H1 (cell line): ENCODE measurements at places on chromosomes 4 and X.

DNA sequence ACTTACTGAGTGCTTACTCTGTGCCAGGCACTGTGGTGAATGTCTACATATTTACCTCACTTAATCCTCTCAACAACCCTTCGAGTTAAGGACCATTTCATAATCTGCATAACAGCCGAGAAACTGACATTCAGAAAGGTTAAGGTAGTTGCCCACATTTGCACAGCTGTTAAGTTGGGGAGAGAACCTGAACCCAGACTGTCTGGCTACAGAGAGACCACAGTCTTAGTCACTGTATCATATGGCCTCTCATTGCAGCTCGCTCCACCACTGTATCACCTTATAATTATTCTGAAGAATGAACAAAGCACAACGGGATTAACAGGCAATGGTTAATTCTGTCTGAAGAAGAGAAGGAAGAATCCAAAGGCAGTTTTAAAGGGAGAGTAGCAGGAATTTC lies 98.5 kb downstream of the ADGRA3 start:
- no peak for DNase-seq

DNA sequence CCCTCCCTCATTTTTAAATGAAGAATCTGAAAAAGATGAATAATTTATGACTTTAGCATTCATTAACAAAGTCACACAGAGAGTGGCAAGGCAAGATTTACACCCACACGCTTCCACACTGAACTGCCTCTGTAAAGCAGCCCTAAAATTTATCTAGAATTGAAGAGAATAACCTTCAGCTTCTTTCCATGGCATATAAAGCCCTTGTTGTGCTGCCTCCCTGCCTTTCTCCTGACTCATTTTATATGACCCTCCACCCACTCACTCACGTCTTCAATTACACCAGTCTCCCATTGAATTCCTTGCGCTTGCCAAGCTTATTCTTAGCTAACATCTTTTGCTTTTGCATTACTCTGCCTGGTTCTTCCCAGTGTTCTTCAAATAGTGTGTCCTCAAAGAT lies 2649.3 kb downstream of the PCDH7 start:
- no peak for DNase-seq

- no peak for DNase-seq
These were observed 209.1 kb upstream of the ANXA10 start for GRCh38 chr4:167883266-167883665.

GRCh38 chrX:11064851-11065600 lies 46.1 kb upstream of the HCCS start:
- no peak for DNase-seq

- no peak for DNase-seq
These were observed 16.7 kb downstream of the LGI2 start for GRCh38 chr4:25013756-25014661.

DNA sequence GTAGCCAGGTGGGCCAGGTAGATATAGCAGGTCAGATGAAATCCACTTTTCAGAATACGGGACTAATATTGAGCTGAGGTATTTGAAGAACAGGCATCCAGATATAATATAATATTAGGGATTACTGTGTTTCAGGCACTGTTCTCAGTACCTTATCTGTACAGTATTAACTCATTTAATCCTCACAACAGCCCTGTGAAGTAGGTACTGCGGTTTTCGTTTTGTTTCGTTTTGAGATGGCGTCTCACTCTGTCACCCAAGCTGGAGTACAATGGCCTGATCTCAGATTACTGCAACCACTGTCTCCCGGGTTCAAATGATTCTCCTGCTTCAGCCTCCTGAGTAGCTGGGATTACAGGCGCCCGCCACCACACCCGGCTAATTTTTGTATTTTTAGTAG lies 129.6 kb downstream of the IL1RAPL2 start:
- DNase-seq = no peak

DNA sequence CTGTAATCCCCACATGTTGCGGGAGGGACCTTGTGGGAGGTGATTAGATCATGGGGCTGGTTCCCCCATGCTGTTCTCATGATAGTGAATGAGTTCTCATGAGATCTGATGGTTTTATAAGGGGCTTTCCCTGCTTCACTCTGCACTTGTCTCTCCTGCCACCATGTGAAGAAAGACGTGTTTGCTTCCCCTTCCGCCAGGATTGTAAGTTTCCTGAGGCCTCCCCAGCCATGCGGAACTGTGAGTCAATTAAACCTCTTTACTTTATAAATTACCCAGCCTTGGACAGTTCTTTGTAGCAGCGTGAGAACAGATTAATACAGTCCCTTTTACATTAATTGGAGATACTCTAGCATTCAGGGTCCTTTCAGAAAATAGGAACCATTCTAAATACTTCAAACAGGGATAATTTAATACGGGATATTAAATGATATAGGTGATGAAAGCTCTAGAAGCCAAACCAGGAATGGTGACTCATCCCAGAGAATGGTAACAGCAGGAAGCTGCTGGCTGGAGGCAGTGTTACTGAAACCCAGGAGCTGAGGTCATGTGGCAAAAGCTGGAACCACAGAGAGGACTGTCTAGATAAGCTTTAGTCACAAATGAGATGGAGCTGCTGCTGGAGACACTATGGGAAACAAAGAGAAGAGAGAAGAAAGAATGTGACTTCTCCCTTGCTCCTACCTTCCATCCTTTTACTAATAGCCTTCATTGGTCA lies 57.3 kb downstream of the GSTCD start:
- peak; percentile 3 for DNase-seq

DNA sequence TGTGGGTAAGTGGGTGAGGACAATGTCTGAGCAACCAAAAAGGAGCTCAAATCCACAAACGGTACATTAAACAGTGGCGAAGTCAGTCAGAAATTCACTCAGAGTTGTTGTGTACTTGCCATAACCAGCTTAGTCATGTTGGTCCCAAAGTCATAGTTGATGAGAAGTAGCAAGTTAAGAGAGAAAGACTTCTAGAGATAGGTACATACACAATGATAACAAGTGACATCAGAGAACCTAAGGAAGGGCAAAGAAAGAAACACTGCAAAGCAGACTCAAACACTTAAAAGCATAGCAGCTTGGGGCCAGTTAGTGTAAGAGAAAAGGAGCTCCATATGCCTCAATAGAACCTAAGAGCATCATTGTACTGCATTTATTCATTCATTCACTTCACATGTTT lies 30.2 kb downstream of the DYNLT3 start:
- DNase-seq = no peak

DNA sequence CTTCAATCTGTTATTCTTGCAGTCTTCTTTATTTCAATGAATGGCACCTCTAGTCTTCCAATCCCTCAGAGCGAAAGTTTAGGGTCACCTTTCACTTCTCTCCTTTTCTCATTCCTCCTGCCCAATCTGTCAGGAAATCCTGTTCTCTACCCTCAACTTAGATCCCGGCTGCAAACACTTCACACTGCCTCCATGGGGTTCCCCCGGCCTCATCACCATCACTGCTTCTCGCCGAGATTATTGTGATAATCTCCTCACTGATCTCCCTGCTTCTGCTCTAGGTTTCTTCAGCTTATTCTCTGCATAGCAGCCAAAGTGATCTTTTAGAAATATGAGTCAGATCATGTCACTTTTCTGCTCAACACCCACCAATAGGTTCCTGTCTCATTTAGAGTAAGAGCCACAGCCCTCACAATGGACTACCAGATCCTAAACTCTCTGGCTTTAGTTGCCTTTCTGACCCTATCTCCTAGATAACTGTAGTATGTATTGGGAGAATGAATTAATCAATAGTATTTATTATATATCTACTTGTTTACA lies 43.6 kb upstream of the TBC1D9 start:
- no peak for DNase-seq

DNA sequence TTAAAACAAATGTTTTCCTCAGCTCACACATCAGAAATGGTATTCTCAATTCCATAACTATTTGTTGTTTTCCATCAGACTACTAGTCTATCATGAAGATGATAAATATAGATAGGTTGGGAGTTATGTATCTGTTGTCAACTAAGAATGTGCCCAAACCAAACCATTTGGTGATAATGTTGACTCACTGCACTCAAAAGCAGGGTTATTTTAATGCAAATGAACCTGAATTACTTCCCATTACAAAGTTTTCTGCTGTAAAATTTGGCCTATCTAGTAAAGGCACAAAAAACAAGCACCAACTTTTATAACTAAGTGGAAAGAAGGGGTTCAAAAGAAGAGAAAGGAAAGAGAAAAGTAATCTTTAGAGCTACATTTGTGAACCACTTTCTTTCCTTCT lies 93.5 kb downstream of the TBCK start:
- no peak for DNase-seq

- DNase-seq = no peak
These were observed 368.6 kb upstream of the CXorf51A start for GRCh38 chrX:147183161-147183560.

GRCh38 chrX:55489314-55490009 lies at the start of gene USP51:
Gene USP51 (minus strand): TSS chrX:55489848. CDS start chrX:55488939, 909 bp downstream.
- DNase-seq = no peak
